ENCODE measurements at places on chromosomes 12 and 14.

GRCh38 chr14:59017285-59017965 lies 171.0 kb upstream of the DAAM1 start:
- no peaks in the 10 kb centered on the region for H3K36me3 ChIP-seq
- H3K4me1 ChIP-seq, result no peaks in the 10 kb centered on the region
- H3K27ac ChIP-seq, result no peak overlapping the region

DNA sequence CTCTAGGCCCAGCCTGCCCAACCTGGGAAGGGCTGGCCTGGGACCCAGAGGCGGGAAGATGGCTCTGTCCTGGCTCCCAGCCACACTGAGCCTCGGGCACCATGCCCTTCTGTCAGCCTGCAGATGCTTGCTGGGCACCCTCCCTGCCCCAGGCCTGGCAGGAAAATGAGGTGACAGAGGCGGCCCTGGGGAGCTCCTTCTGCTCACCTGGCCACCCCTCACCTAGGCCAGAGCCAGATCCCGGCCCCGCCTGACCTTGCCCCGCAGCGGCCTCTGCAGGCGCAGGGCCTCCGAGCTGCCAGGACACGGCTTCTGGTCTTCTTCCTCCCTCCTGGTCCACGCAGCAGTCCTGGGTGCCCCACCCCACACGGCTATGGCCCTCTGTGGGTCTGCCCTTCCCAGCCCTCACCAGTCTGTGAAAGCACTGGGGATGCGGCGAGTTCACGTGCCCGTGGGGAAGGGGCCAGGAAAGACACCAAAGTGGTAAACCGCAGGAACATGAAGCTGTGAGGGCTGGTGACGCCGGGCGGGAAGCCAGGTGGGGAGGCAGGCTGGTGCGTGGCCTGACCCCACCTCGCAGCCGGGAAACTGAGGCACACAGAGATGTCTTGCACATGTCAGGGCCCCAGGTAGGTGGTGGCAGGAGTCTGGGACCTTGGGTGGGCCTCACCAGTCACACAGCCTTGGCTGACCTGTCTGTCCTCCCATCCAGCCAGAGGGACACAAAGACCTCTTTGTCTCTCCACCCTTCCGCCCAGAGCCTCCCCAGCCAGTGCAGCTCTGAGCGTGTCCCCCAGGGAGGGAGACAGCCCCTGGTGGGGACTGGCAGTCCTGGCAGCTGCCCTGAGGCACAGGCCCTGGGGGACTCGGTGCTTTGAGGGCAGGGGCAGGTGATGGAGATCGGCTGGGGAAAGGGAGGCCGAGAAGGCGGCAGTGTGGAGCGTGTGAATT lies 12.8 kb downstream of the BAG5 start:
- no peaks in the 10 kb centered on the region for H3K36me3 ChIP-seq
- no peak overlapping the region for H3K4me3 ChIP-seq
- DNase-seq, result peak; percentile 78
- no peaks in the 10 kb centered on the region for H3K27me3 ChIP-seq

DNA sequence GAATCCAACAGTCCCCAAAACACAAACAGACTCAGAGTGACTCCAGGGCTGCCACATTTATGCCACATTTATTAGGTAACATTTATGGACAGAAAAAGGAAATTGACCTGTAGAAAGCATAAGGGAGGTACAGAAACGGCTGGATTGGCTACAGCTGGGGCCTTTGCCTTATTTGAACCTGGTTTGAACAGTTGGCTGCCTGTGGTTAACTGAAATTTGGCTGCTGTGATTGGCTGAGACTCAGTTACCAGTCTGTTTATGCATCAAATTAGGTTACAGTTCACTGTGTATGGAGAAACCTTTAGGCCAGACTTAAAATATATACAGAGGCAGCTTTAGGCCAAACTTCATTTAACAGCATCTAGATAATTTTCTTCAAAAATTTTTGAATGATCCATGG lies 27.8 kb upstream of the PCNX1 start:
- no peak overlapping the region for H3K27ac ChIP-seq
- no peaks in the 10 kb centered on the region for H3K36me3 ChIP-seq
- H3K27me3 ChIP-seq, result no peaks in the 10 kb centered on the region
- H3K4me1 ChIP-seq, result no peaks in the 10 kb centered on the region
- no peak for DNase-seq

DNA sequence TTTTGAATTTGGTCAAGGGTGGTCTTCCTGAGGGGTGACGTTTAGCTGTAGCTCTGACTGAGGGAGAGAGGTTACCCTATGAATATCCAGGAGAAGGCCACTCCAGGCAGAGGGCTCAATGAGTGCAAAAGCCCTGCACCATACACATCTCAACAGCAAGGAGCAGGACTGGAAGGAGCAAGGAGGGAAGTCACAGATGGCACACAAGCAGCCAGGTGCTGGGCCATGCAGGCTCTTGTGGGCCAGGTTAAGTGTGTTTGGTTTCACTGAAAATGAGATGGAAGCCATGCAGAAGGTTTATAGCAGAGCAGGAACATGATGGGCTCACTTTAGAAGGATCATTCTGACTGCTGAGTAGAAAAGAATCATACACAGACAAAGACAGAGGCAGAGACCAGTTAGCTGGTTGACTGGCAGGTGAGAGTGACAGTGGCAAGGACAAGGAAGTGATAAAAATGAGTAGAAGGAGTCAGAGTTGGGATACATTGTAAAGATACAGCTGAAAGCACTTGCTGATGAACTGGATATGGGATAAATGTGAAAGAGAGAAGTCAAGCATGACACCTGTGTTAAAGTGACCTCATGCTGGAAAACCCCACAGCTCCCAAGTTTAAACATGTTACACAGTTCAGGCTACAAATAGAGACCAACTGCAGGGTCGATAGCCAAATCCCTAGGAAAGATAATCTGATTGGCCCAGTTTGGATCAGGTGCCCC lies 81.2 kb downstream of the PRKD1 start:
- H3K27me3 ChIP-seq, result no peaks in the 10 kb centered on the region
- DNase-seq, result no peak
- H3K36me3 ChIP-seq, result no peaks in the 10 kb centered on the region
- no peak overlapping the region for H3K4me3 ChIP-seq
- H3K4me1 ChIP-seq, result peaks cover 3% of the 10 kb centered on the region
- no peak overlapping the region for H3K27ac ChIP-seq

DNA sequence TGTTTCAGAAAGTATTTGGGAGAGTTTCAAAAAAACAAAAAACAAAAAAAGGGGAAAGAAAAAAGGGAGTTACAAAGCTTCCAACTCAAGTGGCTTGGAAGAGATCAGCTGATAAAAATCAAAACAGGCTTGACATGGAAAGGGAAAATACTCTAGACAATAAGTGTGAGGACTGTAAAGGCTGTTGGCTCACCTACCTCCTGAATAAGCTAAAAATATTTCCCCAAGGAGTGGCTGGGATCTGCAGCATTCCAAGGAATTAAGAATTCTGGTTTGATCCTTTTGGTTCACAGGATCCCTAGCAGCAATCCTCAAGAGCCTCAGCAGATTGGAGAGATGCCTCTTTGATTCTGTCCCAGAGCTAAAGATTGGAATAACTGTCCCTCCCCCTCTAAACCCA lies 11.2 kb upstream of the AJUBA start:
- H3K27ac ChIP-seq, result no peak overlapping the region
- H3K27me3 ChIP-seq, result no peaks in the 10 kb centered on the region
- no peak for DNase-seq

GRCh38 chr14:60051721-60052221 lies 40.0 kb upstream of the PCNX4 start:
- DNase-seq, result no peak
- H3K4me1 ChIP-seq, result peaks cover 3% of the 10 kb centered on the region
- H3K36me3 ChIP-seq, result no peaks in the 10 kb centered on the region

GRCh38 chr12:102756530-102756929 lies 160.5 kb downstream of the PAH start:
- no peaks in the 10 kb centered on the region for H3K36me3 ChIP-seq
- peaks cover 19% of the 10 kb centered on the region for H3K4me1 ChIP-seq
- no peaks in the 10 kb centered on the region for H3K27me3 ChIP-seq
- peak overlapping the region; percentile 69 for H3K27ac ChIP-seq
- no peak overlapping the region for H3K4me3 ChIP-seq

DNA sequence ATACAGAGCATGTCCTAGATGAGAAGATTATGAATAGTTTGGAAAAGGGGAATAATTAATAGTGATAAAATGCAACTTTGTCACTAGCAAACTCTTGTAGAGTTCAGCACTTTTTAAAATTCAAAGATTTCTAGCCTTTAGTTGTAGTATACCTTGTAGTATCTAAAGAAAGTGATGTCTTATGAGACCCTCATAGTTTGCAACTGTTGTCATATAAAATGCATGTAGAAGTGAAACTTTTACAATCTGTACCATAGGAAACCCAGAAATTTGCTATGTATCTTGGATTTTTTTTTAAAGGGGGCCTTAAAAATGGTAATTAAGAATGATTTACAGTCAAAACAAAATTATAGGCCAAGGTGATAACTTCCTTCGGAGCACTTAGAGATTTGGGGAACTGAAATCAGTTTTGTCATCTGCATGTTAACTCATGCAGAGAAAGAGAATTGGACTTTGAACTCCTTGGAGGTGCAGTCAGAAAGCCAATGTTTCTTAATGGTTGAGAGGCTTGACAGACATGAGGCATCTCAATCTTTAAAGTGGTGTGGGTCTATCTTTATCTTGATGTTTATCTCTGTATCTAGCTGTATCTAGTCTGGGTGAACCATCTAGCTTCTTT lies 1.3 kb downstream of the LRRK2 start:
- H3K36me3 ChIP-seq, result no peaks in the 10 kb centered on the region
- no peaks in the 10 kb centered on the region for H3K27me3 ChIP-seq
- H3K4me3 ChIP-seq, result peak overlapping the region; percentile 61
- no peak for DNase-seq

GRCh38 chr12:93100610-93101009 lies 171.5 kb upstream of the EEA1 start:
- H3K4me3 ChIP-seq, result no peak overlapping the region
- H3K27ac ChIP-seq, result no peak overlapping the region
- no peaks in the 10 kb centered on the region for H3K36me3 ChIP-seq
- no peak for DNase-seq

GRCh38 chr12:112299704-112300103 lies 82.5 kb downstream of the HECTD4 start:
- peaks cover 27% of the 10 kb centered on the region for H3K36me3 ChIP-seq
- no peak overlapping the region for H3K4me3 ChIP-seq
- no peak for DNase-seq
- H3K27ac ChIP-seq, result no peak overlapping the region

- H3K27ac ChIP-seq, result no peak overlapping the region
- DNase-seq, result no peak
- H3K27me3 ChIP-seq, result no peaks in the 10 kb centered on the region
- H3K4me1 ChIP-seq, result no peaks in the 10 kb centered on the region
These were observed 85.1 kb upstream of the CCDC91 start for GRCh38 chr12:28104903-28105864.

- H3K4me1 ChIP-seq, result no peaks in the 10 kb centered on the region
- H3K36me3 ChIP-seq, result no peaks in the 10 kb centered on the region
- H3K4me3 ChIP-seq, result no peak overlapping the region
These were observed 168.2 kb upstream of the TMEM132C start for GRCh38 chr12:128098730-128099129.

GRCh38 chr14:21882226-21882625 lies 208.6 kb upstream of the OR4E1 start:
- H3K27me3 ChIP-seq, result no peaks in the 10 kb centered on the region
- no peak overlapping the region for H3K27ac ChIP-seq
- H3K36me3 ChIP-seq, result no peaks in the 10 kb centered on the region
- no peak overlapping the region for H3K4me3 ChIP-seq
- DNase-seq, result no peak

GRCh38 chr12:87815771-87816585 lies 213.2 kb downstream of the C12orf50 start:
- H3K4me3 ChIP-seq, result no peak overlapping the region
- no peaks in the 10 kb centered on the region for H3K27me3 ChIP-seq
- no peak overlapping the region for H3K27ac ChIP-seq
- no peaks in the 10 kb centered on the region for H3K4me1 ChIP-seq
- no peaks in the 10 kb centered on the region for H3K36me3 ChIP-seq

DNA sequence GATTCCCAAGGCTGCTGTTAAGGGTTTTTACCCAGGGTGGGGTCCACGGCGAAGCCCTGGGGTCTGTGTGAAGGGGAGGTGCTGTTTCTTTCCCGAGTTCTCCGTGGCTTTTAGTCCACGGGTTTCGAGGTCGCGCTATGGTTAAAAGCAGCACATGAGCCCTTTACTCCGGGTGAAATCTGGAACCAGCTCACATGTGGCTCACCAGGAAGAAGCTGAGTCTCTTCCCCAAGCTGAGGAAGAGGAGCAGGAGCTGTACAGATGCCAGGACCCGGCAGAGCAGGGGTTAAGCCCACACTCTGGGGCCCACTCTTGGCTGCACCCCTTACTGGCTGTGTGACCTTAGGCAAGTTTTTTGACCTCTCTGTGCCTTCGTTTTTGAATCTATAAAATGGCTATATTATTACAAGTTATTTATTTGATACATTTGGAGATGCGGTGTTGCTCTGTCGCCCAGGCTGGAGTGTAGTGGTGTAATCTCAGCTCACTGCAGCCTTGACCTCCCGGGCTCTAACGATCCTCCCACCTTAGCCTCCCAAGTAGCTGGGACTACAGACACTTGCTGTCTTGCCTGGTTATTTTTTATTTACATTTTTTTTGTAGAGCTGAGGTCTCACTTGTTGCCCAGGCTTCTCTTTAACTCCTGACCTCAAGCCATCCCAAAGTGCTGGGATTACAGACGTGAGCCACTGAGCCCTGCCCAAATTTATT lies 266.3 kb downstream of the AACS start:
- H3K27me3 ChIP-seq, result peaks cover 27% of the 10 kb centered on the region
- H3K4me3 ChIP-seq, result peak overlapping the region; percentile 40
- H3K27ac ChIP-seq, result no peak overlapping the region
- DNase-seq, result no peak

GRCh38 chr12:131912518-131913274 lies 16.4 kb upstream of the PUS1 start:
- no peak overlapping the region for H3K27ac ChIP-seq
- peaks cover 97% of the 10 kb centered on the region for H3K36me3 ChIP-seq
- H3K4me3 ChIP-seq, result no peak overlapping the region
- no peaks in the 10 kb centered on the region for H3K27me3 ChIP-seq
- peaks cover 8% of the 10 kb centered on the region for H3K4me1 ChIP-seq
- no peak for DNase-seq

GRCh38 chr12:31250179-31250578 lies 75.8 kb downstream of the SINHCAF start:
- no peak for DNase-seq
- H3K27me3 ChIP-seq, result no peaks in the 10 kb centered on the region
- no peaks in the 10 kb centered on the region for H3K4me1 ChIP-seq
- H3K36me3 ChIP-seq, result no peaks in the 10 kb centered on the region
- H3K4me3 ChIP-seq, result no peak overlapping the region
- H3K27ac ChIP-seq, result no peak overlapping the region

DNA sequence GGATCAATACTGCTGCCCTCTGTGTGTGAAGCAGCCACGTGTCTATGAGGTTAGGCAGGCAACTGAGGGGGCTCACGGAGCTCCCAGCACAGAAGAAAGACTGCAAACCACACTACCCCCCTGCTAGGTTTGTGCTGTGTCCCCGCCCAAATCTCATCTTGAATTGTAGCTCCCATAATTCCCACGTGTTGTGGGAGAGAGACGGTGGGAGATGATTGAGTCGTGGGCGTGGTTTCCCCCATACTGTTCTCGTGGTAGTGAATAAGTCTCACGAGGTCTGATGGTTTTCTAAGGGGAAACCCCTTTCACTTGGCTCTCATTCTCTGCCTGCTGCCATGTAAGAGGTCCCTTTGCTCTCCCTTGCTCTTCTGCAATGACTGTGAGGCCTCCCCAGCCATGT lies 68.6 kb downstream of the ACTN1 start:
- H3K27me3 ChIP-seq, result no peaks in the 10 kb centered on the region
- peaks cover 38% of the 10 kb centered on the region for H3K36me3 ChIP-seq
- DNase-seq, result no peak
- no peak overlapping the region for H3K4me3 ChIP-seq
- H3K27ac ChIP-seq, result no peak overlapping the region

- peak; percentile 75 for DNase-seq
- H3K36me3 ChIP-seq, result peaks cover 5% of the 10 kb centered on the region
- H3K27ac ChIP-seq, result peak overlapping the region; percentile 87
- H3K4me1 ChIP-seq, result peaks cover 48% of the 10 kb centered on the region
- H3K4me3 ChIP-seq, result peak overlapping the region; percentile 79
These were observed 526 bp downstream of the MLXIP start for GRCh38 chr12:122079033-122079531.

Data from suprapubic skin (tissue), 4 donors.